HFF-Myc (cell line): ENCODE measurements at places on chromosomes 6 and 20.

DNA sequence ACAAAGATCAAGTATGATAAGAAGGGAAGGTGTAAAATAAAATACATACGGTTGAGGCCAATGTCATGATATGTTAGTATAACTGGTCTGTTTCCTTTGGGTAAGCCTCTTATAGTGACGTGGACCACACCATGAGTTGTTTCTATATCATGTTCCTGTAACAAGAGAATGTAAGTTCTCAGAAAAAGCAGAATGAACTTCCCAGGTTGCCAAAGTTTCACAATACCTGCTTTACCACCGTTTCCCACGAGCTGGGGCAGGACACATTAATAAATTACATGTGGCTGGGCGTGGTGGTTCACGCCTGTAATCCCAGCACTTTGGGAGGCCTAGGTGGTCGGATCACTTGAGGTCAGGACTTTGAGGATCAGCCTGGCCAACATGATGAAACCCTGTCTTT, 42.6 kb upstream of the SLA2 start:
- DNase-seq = no peak

- DNase-seq = no peak
Observed at GRCh38 chr20:57811374-57812020, 101.7 kb upstream of the PMEPA1 start.

- DNase-seq = no peak
Observed at GRCh38 chr6:127855542-127856159, 45.2 kb downstream of the THEMIS start.

- no peak for DNase-seq
Observed at GRCh38 chr6:112800916-112801315, 453.8 kb downstream of the RFPL4B start.

GRCh38 chr6:14290041-14290771, 172.6 kb downstream of the CD83 start:
- DNase-seq = no peak

DNA sequence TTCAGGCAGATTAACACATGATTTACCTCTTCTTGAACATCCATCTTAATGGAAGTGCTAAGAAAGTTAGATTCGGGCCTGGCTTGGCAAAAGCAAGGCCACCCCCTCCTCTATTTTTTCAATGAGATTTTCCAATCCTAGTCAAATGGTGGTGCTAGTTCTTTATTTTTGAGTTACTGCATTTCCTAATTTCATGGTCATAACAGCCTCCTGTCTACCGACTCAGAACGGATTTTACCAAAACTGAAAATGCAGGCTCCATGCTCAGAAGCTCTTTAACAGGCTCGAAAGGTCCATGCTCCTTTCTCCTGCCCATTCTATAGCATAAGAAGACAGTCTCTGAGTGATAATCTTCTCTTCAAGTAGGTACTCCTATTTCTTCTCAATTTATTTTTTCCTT, 117.2 kb upstream of the ESR1 start:
- DNase-seq = no peak

GRCh38 chr6:26339612-26340011, 25.4 kb upstream of the BTN3A2 start:
- DNase-seq = no peak

DNA sequence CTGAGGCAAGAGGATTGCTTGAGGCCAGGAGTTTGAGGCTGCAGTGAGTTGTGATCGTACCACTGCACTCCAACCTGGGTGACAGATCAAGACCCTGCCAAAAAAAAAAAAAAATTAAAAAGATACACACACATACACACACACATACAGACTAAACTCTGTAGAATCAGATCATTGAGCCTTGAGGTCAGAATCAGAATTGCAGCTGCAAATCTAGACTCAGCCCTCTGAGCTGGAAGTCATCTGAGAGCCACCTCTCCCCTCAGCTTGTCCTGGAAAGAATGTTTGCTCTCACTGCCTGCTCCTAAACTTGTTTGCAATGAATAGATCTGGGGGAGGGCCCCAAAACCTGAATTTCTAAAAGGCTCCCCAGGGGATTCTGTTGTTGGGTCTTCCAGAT, 41.4 kb upstream of the ANGPT4 start:
- DNase-seq = no peak
